ENCODE measurements at places on chromosomes 5 and 9. TPM values are rescaled to one million over a fixed set of nuclear protein-coding genes. Genes with fewer than 3 reads are reported as not detected.

MYOZ3 gene
- polyA plus RNA-seq: 6.2 TPM

- DNase-seq: no peak
Measured at GRCh38 chr9:7879551-7880245, 80.1 kb upstream of the DMAC1 start.

- no peak for DNase-seq
Measured at GRCh38 chr5:80076131-80077050, 41.2 kb downstream of the THBS4 start.

PTGS1 gene
- polyA plus RNA-seq: 5.7 TPM

GRCh38 chr5:120314191-120314590, 149.9 kb upstream of the PRR16 start:
- no peak for DNase-seq

CCL21 gene
- 14.0 TPM for polyA plus RNA-seq

CBY3 gene
- 2.1 TPM for polyA plus RNA-seq

LCN6 gene
- not detected for polyA plus RNA-seq

CDKN2B gene
- polyA plus RNA-seq: 0.72 TPM

- no peak for DNase-seq
Measured at GRCh38 chr9:77747163-77747562, 99.0 kb upstream of the GNA14 start.

TRIM36 gene
- 2.5 TPM for polyA plus RNA-seq

DNM1 gene
- polyA plus RNA-seq: 246 TPM
